NCI-H524 (cell line): ENCODE measurements at places on chromosomes 4 and X.

DNA sequence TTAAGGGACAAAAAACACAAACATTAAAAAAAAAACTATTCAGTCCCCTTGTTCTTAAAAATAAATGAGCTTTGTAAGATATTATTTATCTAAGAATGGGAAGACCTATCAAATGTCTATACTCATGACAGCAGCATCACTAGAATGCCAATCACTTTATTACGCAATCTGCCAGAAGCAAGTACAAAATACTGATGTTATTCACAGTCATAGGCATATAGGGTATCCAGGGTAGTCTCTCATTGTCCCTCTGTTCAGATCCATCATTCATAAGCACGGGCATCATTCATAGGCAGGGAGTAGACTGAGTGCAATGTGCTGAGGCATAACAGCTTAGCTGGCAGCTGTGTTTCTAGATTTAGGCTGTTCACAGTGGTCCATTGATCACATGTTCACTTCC, 109.1 kb downstream of the EPHA5 start:
- peak; percentile 1 for DNase-seq

DNA sequence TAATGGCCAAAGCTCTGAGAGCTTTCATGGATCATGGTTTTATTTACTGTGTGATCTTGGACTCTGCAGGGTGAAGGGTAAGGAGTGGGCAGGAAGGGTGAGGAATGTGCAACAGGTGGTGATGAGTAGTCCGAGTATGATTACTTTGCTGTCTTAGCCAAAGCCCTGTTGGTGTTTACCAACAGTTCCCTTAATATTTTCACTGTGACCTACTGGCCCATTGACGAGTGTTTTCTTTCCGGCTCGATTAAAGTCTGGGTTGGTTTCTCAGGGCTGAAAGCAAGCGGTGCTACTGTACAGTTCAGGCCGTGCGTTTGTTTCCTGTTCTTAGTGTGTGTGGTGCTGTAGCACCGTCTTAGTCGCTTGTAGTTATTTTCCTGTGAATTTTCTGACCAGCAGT, 2.6 kb downstream of the ARHGAP24 start:
- DNase-seq = no peak

- DNase-seq = no peak
Observed at GRCh38 chr4:154958621-154959358, 177.7 kb downstream of the RBM46 start.

DNA sequence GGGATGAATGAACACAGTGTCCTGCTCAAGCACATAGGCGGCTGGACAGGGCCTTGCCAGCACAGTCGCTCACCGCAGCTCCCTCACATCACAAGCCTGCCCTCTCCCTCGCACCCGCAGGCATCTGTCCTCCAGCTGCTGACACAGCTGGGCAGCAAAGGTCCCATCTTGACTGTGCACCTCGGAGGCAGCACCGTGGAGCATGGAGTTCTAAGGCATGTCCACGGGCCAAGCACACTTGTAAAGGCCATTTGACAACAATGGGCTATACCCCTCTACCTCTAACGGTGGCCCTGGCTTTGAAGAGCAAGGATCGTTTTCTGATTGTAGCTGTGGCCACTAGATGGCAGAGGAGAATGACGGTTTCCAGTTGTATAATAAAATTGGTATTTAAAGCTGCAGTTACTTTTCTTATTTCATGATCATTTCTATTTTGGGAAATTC, 53.8 kb downstream of the APLN start:
- peak; percentile 39 for DNase-seq

DNA sequence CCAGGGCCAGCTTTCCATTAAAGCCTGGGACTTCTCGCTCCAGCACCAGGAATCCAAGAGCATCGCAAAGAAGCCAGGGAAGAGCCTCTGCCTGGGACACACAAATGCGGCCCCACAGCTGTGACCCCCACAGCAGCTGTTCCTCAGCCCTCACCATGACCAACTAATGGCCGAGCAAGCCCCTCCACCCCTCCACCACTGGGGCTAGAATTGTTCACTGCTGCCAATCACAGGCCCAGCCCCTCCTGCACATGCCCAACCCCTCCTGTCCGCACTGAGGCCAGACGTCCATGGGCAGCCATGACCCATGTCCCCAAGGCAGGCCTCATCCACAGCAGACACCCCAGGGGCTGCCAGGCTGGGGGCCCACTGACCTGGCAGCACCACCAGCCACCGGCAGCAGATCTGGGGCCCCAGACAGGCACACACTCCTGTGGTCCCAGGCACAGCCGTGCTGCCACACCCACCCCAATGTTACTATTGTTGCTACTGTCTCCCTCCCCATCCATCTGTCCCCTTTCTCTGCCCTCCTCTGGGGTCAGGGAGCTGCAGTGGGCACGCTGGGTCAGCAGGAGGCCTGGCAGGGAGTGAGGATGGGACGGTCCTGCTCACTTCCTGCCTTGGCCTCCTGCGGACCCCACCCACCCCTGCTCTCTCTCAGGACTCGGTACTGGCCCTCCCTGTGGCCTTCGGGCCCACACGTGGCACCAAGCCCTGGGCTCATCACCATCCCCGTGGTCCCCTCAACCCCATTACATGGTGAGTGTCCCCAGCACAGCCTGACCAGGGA, 56.0 kb downstream of the ZFYVE28 start:
- no peak for DNase-seq
